ENCODE measurements at places on chromosomes 5 and 9.

DNA sequence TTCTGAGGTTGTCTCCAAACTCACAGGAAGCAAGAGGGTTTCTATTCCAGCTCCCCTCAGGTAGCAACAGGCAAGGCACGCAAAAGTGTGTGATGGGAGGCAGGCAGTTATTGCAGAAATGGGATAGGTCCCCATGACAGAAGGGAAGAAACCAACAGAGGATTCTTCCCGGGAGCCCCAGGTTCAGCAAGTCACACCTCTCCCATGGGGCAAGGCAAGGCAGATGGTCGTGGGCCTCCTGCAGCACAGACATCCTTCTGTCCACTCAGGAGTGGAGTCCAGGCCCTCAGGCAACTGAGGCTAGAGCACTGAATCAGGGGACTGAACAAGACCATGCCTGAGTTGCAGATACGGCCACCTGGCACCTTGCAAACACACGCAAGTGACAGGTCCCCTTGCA lies 424.9 kb upstream of the IRX4 start:
- no peak for DNase-seq

DNA sequence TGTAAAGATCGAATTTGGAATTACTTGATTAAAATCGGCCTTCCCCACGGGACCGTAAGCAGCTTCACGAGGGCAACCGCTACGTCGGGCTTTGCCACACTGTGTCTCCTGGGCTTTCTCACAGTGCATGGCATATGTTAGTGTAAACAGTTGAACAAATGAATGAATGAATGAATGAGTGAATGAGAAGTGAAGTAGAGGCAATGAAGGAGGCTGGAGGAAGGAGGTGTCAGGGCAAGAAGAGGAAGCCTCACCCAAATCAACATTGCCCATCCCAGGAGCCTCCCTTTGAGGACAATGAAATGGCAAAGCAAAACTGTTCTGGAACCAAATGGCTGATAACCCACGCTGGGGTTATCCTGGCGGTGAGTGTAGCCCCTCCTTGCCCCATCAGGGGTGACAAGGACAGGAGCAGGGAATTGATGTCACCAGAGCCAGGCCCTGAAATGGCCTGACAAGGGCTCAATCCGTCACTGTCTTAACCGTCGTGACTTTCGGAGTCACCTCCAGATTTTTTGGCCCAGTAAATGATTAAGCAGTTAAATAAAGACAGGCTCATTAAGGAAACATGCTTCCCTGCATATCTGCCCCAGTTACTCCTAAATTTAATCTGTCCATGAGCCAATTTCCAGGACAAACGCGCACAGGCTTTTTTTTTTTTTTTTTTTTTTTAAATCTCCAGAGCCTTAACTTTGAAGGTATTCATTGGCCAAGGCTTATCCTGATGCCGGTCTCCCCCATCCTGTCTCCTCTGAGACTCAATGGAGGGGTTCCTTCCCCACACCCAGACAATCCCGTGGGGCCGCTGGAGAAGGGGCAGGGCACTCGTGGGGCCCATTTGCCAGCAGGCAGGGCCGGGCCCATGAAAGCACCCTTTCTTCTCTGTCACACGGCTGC lies 88.4 kb upstream of the BOD1 start:
- DNase-seq, result no peak

GRCh38 chr9:134585746-134586706 lies 55.6 kb upstream of the COL5A1 start:
- peak; percentile 88 for DNase-seq

DNA sequence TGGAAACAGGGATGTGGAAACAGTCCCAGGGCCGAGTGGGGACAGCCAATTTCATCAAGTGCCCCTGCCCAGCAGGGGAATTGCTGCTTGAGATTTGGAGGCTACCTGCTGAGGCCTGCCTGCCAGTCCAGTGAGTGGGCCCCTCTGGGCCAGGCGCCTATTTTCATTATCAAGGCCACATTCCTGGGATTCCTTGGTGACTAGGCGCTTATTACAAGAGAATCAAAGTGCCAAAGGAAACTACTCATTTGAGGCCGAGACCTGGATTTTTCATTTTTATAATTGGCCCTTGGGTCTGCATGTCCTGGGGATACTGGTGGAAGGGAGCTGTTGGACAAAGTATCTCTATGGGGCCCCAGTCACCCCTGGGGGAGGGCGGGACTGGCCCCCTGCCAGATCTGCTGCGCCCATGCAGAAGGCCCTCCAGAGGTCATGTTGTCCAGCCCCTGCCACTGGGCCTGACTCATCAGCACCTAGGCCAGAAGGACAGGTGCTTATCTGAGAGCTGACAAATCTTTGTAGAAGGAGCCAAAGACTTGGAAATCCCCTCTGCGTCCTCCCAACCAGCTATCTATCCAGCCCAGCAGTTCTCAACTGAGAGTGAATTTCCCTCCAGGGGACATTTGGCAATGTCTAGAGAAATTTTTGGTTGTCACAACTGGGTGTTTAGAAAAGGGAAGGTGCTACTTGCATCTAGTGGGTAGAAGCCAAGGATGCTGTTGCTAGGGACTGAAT lies 45.6 kb downstream of the FOXI1 start:
- DNase-seq, result peak; percentile 97

- DNase-seq, result no peak
Observed at GRCh38 chr5:137051161-137051560, 448.0 kb downstream of the SPOCK1 start.
